Substantia nigra (tissue), 51 donors: ENCODE measurements at places on chromosomes 4 and X.
A peak's percentile ranks its signal among the peaks of the same experiment; 100 is the strongest.

DNA sequence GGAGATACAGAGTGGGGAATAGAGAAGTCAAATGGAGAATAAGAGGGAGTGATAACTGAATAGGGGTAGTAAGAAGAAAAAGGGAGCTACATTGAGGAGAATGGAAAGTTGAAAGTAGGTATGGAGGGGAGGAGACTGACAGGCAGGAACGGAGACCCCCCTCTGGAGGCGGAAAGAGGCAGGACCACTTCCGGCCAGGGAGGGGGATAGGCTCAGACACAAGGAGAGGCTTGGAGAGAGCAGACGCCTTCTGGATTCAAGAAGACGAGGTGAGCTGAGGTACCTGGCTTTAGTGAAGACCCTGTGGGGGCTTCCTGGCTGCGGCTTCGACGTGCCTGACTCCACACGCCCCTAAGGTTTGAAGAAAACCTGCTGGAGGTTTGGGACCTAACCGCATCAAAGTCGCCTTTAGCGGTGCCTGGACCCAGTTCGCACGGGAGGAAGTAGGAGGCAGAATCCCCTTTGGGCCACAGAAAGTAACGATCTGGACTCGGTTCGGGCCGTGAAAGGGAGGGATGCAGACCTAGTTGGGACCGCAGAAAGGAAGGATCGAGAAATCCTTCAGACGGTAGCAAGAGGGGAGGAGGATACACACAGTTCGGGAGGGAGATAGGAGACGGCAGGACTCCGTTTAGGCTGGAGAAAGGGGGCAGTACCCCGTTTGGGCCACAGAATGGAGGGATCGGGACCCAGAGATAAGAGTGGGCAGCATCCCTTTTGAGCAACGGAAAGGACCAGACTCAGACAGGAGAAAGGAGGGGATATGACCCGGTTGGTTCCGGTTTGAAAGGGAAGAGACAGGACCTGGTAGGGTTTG lies at the start of gene TRO:
Gene TRO, plus strand, starts transcription at position 215 of the 817 bp plus-strand sequence. CDS start 1,423 bp downstream, outside the sequence.
- DNase-seq: no peak

GRCh38 chr4:108473163-108473720 lies 147.1 kb upstream of the RPL34 start:
- no peak for DNase-seq

DNA sequence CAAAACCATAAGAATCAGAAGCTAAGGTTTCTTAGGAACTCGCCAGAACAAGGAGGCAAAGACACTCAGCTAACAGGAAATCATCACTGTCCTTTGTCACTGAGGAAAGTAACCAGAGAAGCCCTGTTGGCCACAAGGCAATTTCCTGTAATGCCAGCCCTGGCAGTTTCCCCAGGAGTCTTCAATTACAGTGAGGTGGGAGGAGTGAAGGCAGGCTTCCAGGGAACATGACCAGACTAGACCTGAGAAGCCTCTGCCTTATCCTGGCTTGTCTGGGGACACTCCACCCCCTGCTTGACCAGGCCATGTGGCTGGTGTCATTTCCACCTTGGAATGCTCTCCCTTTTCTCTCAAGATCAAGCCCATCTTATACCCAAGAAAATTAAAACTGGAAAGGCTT lies 125.3 kb downstream of the COL4A6 start:
- DNase-seq: peak; percentile 2

GRCh38 chr4:173025131-173025530 lies 143.5 kb upstream of the GALNT7 start:
- peak; percentile 53 for DNase-seq

- no peak for DNase-seq
Measured at GRCh38 chr4:174873931-174874330, 44.2 kb upstream of the ADAM29 start.

DNA sequence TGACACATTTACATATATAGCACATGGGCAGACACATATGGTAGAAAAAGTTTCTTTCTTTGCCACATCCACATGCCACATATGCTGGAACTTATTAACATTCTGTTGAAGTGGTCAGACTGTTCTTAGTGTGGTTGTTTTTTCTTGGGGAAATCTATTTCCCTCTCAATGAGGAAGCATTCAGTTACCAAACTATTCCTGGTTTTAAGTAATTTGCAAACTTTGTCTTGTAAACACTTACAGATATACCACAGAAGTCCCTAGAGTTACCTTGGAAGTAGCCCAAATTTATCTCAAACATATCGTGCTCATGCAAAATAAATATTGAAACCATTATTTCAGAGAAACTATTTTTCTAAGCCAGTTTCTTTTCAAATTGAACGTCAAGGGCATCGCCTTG lies 625.5 kb upstream of the INTU start:
- no peak for DNase-seq

GRCh38 chr4:80162418-80162817 lies 34.9 kb upstream of the PRDM8 start:
- DNase-seq: no peak

GRCh38 chr4:155667222-155667567 lies 547 bp downstream of the GUCY1A1 start:
- peak; percentile 36 for DNase-seq

- DNase-seq: peak; percentile 2
Measured at GRCh38 chrX:136577552-136577951, 45.5 kb downstream of the VGLL1 start.

GRCh38 chrX:119942831-119943184 lies 743 bp downstream of the NKAP start:
- DNase-seq: no peak
